ENCODE measurements at places on chromosomes 3 and 15.

DNA sequence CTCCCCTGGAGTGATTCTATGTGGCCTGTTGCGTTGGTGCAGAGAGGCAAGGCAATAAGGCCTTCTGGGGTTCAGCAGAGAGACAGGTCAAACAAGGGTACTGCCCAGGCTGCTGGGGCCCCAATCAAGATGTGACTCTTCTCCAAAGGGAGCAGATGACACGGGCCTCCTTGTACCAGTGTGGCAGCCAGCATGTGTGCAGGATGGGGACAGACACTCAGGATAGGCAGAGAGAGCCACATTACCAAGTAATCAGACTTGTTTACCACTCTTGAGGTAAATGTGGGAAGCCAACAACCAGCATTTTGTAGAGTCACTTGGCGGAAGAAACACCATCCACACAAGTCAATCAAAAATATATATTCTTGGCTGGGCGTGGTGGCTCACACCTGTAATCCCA lies 95.3 kb upstream of the DLG1 start:
- no peak overlapping the region for H3K4me3 ChIP-seq
- H3K27me3 ChIP-seq, result no peaks in the 10 kb centered on the region
- H3K36me3 ChIP-seq, result no peaks in the 10 kb centered on the region

DNA sequence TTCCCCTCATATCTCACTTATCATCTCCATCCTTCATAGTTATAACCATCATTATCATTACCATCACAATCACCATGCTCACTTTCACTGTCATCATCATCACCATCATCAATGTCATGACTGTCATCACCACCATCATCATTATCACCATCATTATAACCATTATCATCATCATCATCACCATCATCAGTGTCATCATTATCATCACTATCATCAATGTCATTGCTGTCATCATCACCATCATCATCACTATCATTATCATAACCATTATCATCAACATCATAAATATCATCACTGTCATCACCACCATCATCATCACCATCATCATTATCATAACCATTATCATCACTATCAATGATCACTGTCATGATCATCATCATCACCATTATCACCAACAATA lies 44.1 kb downstream of the SSUH2 start:
- H3K27ac ChIP-seq, result no peak overlapping the region
- no peaks in the 10 kb centered on the region for H3K4me1 ChIP-seq
- DNase-seq, result no peak
- no peaks in the 10 kb centered on the region for H3K36me3 ChIP-seq

- no peak overlapping the region for H3K27ac ChIP-seq
- DNase-seq, result no peak
- no peak overlapping the region for H3K4me3 ChIP-seq
- H3K4me1 ChIP-seq, result no peaks in the 10 kb centered on the region
These were observed 471.8 kb downstream of the GRM7 start for GRCh38 chr3:7332696-7333095.

- no peaks in the 10 kb centered on the region for H3K4me1 ChIP-seq
- H3K27me3 ChIP-seq, result no peaks in the 10 kb centered on the region
- no peak overlapping the region for H3K27ac ChIP-seq
These were observed 100.8 kb downstream of the RORA start for GRCh38 chr15:61128343-61128742.

DNA sequence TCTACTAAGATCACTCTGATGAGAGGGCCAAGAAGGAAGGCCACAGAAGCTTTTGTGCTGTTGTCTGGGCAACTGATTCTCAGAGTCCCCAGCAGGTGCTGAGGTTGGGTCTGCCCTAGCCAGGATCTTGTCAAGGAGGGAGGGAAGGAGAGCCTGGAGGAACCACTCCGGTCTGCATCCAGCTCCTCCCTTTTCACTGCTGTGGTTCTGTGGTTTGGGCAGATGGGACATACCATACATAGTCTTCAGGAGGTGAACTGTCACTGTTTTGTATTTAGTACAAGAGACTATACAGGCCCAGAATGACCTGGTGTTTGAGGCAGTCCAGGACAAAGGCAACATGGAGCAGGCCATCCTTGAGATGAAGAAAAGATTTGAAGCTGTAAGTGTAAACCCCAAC lies 21.9 kb downstream of the C3orf62 start:
- no peaks in the 10 kb centered on the region for H3K36me3 ChIP-seq
- H3K27me3 ChIP-seq, result no peaks in the 10 kb centered on the region
- H3K4me1 ChIP-seq, result no peaks in the 10 kb centered on the region
- no peak overlapping the region for H3K27ac ChIP-seq
- DNase-seq, result no peak

DNA sequence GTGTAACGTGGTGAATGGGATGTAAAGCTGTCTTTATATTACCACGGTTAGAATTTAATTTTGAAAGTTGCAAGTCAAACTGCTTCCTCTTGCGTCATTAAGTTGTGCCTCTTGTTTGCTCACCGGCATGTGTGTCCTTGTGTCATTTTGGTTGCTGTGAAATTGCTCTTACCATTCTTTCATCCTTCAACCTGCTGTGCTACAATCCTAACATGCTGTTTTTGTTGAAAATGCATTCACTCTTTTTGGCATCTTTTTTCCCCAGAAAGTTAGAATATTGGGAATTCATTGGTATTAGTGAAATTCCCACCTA lies 164.7 kb downstream of the PGPEP1L start:
- no peak overlapping the region for H3K27ac ChIP-seq
- H3K36me3 ChIP-seq, result no peaks in the 10 kb centered on the region
- DNase-seq, result no peak
- H3K27me3 ChIP-seq, result no peaks in the 10 kb centered on the region

GRCh38 chr3:58899159-58899952 lies 150.5 kb downstream of the CFAP20DC start:
- no peak for DNase-seq
- no peaks in the 10 kb centered on the region for H3K27me3 ChIP-seq
- H3K27ac ChIP-seq, result no peak overlapping the region

GRCh38 chr3:8239718-8240695 lies 261.6 kb upstream of the LMCD1 start:
- no peak overlapping the region for H3K27ac ChIP-seq
- no peaks in the 10 kb centered on the region for H3K36me3 ChIP-seq
- peak; percentile 28 for DNase-seq
- H3K4me1 ChIP-seq, result no peaks in the 10 kb centered on the region
- no peak overlapping the region for H3K4me3 ChIP-seq

DNA sequence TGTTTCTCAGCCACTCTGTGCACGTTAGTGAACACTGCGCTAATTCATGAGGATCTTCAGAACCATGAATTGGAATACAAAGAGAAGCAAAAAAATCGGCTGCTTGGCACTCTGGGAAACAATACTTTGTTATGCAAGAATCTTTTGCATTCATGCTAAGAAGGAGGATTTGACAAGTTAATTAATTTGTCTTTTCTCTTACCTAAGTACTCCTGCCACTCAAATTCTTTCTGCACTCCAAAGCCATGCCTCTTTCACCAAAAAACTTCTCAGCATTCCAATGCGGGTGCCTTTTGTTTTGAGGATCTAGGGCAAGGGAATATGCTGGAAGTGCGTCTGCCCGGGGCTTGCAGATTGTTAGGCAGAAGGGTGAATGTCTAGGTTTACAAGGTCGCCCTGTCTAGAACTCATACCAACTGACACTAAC lies 11.3 kb upstream of the KAT2B start:
- no peak overlapping the region for H3K4me3 ChIP-seq
- peaks cover 3% of the 10 kb centered on the region for H3K4me1 ChIP-seq
- no peak for DNase-seq
- H3K27ac ChIP-seq, result no peak overlapping the region

DNA sequence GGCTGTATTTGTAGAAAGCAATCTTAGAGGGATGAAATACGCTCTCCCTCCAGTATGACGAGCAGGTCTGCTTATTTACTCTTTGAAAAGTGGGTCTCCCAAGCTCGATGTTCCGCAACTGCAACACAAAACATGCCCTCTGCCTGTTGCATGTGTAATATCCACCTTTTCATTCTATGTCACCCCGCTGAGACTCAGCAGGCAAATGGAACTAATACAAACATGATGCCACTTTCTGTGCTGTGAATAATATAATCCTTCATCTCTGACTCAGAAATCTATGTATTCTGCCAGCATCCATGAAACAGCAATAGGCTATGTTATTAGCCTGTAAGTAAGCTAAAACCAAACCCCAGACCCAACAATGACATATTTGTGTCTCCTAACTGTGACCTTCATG lies 200.8 kb upstream of the TMCO5A start:
- no peak overlapping the region for H3K4me3 ChIP-seq
- no peaks in the 10 kb centered on the region for H3K4me1 ChIP-seq
- no peak for DNase-seq
- H3K27me3 ChIP-seq, result no peaks in the 10 kb centered on the region
- H3K27ac ChIP-seq, result no peak overlapping the region
- no peaks in the 10 kb centered on the region for H3K36me3 ChIP-seq

DNA sequence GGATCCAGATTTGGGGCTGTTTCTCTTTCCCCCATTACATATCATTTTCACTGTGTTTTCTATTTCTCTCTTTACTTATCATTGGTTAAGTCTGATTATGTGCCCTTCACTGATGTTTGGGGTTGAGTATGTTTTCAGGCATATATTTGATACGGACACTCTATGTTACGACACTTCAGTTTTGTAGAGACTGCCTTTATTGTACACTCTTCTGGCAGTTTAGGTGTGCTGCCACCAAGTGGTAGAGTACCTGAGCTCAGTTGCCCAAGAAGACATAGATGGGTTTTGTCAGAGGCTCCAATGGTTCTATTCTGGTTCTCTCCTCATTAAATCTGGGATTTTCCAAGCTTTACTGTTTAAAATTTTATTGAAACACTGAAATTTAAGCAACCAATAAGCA lies 255.0 kb upstream of the ROPN1 start:
- no peaks in the 10 kb centered on the region for H3K36me3 ChIP-seq
- no peaks in the 10 kb centered on the region for H3K27me3 ChIP-seq
- H3K27ac ChIP-seq, result no peak overlapping the region
- no peak overlapping the region for H3K4me3 ChIP-seq
- no peaks in the 10 kb centered on the region for H3K4me1 ChIP-seq
- DNase-seq, result peak; percentile 14

DNA sequence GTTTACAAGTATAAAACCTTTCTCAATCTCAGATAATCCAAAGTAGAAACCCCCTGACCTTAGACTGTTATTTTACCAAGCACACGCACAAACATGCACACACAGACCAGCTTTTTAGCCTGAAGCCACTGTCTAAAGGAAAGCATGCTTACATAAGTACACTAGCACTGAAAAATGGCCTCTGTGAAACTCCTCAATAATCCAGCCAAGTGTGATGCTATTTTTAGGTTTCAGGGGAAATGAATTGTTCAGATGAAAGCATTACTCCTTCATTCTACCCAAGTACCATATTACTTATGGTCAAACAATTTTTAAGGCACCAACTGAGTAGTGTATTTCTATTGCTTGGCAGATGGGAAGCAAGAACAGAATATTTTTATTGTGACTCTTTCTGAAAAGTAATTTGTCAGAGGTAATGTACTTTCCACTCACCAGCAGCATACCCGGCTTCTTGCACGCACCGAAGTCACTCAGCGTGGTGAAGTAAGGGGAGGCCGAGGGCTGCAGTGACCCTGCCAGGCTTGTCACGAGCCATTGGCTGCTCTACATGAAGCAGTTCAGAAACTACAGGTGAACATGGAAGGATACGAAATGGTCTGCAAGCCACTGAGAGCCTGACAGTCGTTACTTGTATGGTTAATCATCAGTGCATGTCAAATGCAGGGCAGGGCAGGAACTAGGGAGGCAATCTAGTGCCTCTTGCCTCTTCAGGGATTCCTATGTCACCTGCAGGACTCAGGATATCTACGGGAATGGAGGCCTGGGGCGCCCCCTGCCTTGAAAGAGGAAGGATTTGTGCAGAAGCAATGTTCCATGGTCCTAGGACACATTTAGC lies 106.7 kb downstream of the GABRB3 start:
- no peak overlapping the region for H3K27ac ChIP-seq
- H3K27me3 ChIP-seq, result no peaks in the 10 kb centered on the region

GRCh38 chr3:31671976-31672375 lies 139.3 kb downstream of the STT3B start:
- H3K27ac ChIP-seq, result no peak overlapping the region
- no peaks in the 10 kb centered on the region for H3K36me3 ChIP-seq
- no peak overlapping the region for H3K4me3 ChIP-seq
- H3K4me1 ChIP-seq, result no peaks in the 10 kb centered on the region
- DNase-seq, result no peak

DNA sequence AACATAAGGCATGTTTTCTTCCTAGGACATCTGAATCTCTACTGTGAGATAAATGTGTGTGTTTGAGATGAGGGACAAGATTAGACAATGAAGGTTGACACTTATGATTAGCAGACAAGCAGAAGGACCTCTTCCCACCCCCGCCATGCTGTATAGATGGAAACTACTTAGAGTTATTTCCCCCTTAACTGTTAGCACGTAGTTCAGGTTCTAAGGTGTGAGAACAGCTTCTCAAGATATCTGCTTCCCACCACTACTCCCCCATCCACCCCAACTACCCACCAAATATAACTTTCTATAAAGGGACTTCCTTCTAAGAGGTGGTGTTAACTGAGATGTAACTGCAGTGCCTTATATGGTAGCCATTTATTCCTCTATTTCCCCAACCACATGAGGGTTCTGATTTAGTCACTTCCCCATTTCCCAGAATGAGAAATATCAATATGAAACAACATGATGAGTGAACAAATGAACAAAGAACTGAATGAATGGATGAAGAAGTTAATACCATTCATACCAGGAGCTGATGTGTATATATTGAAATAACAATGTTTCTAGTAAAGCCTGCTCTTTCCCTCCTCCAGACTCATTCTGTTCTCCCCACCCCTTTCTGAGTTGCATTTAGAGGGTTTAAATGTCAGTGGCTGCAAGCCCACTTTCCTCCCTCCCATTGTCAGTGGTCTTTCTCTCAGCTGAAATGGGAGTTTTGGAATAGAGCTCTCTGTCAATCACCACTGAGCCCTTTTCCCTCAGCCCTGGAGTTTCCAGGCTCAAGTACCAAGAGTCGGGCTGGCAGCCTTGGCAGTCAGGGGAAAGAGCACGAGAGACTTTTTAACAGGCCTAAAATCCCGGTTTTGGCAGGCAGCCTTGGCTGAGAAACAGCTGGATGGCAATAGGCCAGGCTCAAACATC lies 7.7 kb upstream of the RFTN1 start:
- H3K27me3 ChIP-seq, result no peaks in the 10 kb centered on the region
- no peak for DNase-seq
- no peak overlapping the region for H3K4me3 ChIP-seq
- H3K4me1 ChIP-seq, result no peaks in the 10 kb centered on the region
- H3K36me3 ChIP-seq, result no peaks in the 10 kb centered on the region
- no peak overlapping the region for H3K27ac ChIP-seq

GRCh38 chr3:193768070-193768394 lies 175.0 kb downstream of the OPA1 start:
- H3K36me3 ChIP-seq, result no peaks in the 10 kb centered on the region
- H3K27ac ChIP-seq, result no peak overlapping the region
- no peak for DNase-seq
- no peak overlapping the region for H3K4me3 ChIP-seq
- H3K27me3 ChIP-seq, result no peaks in the 10 kb centered on the region

- H3K4me3 ChIP-seq, result no peak within 1 kb of the TSS
- DNase-seq, result no peak
- peaks cover 14% of the 10 kb centered on the region for H3K4me1 ChIP-seq
These were observed at the start of gene LRRC3B for GRCh38 chr3:26622621-26623418. TSS of gene LRRC3B (plus strand) at chr3:26622772. CDS start at chr3:26709673, 86,901 bp downstream.
